ENCODE measurements at places on chromosomes 16 and 17.

- peak; percentile 72 for DNase-seq
Observed at GRCh38 chr16:13909872-13910303, 10.1 kb upstream of the ERCC4 start.

DNA sequence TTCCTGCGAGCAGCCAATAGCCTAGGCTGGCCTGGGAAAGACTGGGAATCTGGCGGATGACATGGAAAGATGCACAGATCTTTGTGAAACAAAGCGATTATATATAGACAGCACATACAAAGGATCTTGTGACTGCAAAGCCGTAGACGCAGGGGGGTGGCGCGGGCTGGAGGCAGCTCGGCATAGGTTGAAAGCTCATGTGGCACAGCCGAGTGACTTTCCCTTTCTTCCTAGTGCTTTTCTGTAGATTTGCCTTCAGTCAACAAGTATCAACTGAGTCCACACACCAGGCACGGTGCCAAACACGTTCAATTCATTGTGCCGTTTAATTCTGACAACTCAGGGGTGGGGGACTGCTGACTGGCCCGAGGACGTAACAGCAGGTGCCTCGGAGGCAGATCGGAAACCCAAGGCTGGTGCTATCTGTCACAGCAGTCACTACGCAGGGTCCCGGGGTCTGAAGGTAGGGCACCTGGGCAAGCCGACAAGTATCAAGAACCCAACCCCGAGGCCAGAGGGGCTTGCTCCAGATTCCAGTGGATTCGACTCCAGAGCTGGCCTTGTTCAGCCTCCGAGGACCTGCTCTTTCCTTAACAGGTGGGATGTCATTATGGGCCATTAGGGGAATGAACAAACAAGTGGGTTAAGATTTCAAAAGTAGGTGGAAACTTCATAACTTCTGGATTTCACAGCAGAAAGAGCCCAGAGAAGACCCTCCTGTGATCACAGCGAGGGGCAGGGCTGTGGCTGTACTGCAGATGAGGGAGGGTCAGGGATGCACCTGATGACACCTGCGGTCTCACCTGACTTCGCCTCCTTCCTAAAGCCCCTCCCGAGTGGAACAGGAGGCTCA, 5.9 kb downstream of the PAM16 start:
- peak; percentile 75 for DNase-seq

DNA sequence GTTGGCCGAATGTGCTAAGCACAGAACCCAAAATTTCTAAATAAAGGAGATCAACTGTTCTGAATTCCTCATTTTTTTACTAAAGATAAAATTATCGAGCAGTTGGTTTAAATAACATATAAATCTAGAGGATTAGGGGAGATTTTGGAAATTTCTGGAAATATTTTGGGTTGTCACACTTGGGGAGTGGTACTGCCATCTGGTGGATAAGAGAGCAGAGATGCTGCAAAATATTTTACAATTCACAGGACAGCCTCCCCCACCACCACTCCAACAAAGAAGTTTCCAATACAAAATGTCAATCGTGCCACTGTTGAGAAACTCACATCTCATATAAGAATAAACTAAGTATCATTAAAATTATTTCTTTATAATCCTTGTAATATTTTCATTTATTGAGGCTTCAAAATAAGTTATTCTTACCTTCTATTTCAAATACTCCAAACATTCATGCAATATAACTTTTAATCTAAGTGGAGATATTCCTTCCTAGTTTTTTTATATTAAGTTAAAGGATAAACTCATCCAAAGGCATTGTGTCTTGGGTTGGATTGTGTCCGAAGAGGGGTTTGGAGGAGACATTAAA, 17.0 kb upstream of the ABCA8 start:
- DNase-seq: no peak

- no peak for DNase-seq
Observed at GRCh38 chr16:48450367-48450766, 65.2 kb upstream of the SIAH1 start.

DNA sequence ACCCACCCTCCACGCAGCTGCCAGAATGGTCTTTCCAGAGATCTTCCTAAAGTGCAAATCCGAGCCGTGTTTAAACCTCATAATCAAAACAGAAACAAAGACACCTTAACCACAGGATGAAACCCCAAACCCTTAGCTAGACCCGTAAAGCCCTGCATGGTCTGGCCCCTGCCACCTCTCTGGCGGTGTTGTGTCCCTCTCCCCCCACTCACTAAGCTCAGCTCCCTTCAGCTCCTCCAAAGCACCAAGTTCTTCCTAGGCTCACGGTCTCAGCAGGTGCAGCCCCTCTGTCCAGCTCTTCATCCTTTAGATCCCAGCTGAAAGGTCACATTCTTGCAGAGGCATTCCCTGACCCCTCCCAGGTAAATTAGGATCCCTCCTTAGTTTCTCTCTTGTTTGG, 4.4 kb upstream of the NXPH3 start:
- no peak for DNase-seq

DNA sequence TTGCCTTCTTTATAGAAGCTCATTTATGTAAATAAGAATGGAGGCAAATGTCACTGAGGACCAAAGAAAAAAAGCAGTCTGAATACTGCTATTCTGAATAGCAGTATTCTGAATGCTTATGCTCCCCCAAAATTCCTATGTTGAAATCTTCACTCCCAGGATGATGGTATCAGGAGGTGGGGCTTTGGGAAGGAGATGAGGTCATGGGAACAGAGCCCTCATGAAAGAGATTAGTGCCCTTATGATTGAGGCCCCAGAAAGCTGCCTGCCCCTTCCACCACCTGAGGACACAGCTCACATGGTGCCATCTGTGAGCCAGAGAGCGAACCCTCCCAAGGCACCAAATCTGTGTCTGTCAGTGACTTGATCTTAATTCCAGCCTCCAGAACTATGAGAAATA, 28.8 kb downstream of the HEATR6 start:
- no peak for DNase-seq

DNA sequence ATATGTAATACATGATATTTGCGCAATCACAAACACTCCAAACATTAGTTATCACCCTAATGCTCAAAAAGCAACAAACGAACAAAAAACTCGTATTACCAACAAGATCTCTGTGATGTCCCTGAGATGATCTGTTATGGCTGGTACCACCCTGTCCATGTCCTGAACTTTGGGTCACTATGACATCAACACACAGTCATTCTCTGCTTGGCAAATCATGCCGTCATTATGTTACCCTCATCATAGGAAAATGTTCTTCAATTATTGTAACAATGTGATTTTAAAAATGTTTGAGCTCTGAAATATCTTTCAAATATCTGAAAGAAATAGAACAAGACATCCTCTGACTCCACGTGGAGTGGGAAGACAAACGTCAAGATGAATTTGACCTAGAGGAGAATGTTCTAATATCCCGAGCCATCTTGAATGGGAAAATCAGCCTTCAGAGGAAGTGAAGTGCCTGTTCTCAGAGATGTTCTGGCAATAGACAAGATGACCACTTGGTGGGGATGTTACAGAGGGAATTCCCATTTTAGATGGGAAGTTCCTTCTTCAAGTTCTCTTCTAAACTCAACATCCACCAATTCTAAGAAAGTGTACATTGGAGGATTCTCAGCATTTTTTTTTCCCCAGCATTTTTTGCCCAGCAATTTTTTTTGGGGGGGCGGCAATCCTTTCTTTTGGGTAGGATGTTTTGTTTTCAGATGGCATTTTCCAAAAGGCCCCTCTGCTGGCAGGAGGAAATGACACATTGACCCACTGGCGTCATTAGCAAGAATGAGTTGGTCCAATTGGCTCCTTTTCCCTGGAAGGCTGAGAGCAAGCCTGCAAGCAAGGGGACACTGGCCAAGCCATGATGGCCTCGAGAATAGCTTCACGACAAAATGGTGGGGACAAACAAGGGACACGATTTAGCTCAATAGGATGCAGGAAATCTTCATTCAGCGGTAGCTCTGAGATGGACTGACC, 3.7 kb upstream of the HSD17B2 start:
- DNase-seq: no peak

DNA sequence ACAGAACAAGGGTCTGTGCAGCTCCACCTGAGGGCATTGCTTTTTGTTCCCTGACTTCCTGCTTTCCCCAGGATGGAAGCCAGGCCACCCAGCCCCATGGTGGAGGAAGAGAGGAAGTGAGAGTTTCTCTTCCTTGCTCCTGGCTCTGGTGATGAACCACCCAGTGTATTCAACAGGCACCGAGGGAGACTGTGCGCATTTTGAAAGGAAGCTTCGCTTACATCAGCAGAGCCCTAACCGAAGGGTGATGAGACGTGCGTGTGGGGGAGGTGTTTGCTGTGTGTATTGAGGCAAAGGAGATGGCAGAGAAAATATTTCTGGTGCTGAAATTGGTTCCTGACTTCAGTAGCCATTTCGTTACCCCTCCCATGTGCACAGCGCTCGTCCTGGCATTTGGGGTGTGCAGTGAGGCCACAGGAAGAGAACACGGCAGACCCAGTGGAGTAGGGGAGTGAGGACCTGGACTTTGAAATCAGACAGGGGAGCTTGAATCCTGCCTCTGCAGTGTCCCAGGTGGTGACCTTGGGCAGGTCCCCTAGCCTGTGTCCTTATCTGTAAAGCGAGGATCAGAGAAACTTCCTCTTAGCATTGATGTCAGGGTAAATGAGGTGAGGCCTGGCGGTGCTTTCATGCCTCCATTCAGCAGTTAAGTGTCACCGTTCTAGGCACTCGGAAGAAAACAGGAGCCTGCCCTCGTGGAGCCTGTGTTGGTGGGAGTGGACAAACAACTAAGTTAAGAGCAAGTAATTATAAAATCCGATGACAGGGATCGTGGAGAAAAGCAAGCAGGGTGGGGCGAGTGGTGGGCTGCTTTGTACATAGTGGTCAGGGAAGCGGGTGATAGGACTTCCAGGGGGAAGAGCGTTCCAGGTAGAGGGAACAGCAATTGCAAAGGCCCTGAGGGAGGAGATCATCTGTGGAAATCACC, 7.4 kb downstream of the CMIP start:
- DNase-seq: no peak

GRCh38 chr16:80580109-80580832, 39.5 kb downstream of the DYNLRB2 start:
- no peak for DNase-seq

GRCh38 chr16:78413651-78414050, 314.2 kb downstream of the WWOX start:
- no peak for DNase-seq

DNA sequence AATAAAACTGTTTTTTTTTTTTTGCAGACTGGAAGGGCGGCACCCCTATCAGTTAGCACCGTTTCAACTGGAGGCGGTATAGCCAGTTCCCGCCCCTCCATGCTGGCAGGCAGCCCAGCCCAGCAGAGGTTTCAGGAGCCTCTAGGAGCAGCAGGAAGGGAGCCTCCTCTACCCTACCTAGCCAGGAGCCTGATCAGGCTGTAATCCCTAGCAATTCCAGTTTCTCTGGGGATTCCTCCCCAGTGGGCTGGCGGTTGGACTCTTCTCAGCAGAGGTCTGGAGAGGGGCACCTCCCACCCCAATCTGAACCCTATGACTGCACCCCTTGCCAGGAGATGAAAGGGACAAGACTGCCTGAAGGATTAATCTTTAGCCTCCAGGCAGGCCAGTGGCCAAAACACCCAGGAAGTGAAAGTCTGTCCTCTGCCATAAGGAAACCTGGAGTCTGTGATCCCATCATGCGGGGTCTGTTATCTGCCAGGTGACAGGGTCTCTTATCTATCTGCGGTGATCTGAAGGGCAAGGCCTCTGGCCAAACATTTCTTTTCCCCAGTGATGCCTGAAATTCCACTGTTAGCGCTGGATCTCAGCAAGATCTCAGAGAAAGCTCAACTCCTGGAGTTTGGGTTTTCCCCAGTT, 4.9 kb upstream of the CDH1 start:
- DNase-seq: peak; percentile 78

DNA sequence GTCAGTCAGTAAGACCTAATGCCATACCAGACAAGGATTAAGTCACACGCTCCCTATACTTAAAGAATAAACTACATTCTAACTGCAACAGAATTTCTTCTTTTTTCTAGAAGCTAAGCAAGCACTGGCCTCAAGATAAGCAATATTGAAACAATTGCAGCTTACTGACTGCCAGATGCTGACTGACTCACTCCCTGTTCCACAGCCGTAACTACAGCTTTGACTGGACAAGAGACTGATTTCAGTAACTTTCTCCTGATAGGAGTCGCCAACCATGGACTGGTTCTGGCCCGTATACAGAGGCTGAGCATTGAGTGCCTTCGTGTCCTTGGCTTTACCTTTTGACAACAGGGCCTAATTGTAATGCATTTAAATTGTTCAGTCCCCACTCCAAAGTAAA, 67.9 kb downstream of the TRIM37 start:
- DNase-seq: no peak

GRCh38 chr16:88654363-88655052, 3.7 kb upstream of the CYBA start:
- DNase-seq: no peak

DNA sequence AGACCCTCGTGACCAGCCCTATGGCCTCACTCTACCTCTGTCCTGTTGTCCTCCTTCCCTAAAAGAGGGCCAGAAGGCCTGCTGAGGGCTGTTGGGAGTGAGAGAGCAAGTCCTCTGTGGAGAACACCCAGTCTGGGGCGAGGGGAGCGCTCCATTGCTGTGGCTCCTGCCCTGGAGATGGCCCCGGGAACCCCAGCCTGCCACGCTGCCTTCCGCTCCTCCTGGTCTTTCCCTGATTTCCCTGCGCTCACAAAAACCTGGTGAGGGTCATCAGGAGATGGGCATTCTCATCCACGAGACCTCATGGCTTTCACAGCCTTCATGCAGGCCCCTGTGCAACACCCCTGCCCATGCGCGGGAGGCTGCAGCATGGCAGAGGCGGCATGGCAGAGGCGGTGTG, 21.2 kb downstream of the DRC3 start:
- DNase-seq: no peak

DNA sequence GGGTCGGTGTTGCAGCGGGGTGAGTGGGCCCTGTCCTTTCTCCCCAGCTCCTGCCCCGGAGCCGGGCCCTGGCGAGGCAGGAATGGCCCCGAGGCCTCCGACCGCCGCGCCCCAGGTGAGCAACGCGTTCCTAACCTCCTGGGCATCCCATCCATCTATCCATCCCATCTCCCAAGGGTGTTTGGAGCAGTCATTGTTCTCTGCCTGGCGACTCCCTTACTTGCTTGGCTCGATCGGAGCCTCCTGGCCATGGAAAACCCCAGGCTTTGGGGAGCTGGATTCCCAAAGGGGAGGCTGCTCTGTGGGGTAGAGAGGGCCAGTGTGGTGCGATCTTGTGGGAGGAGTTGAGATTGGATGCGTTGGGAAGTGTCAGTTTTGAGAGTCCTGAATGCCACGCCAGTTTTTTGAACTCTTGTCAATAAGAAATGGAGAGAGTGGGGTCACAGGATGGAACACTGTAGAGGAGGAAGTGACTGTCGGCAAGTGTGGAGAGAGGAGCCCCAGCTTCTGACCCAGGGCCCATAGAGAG, 684 bp downstream of the ZFP90 start:
- DNase-seq: peak; percentile 5

- DNase-seq: peak; percentile 65
Observed at GRCh38 chr16:4373356-4373908, 1.8 kb downstream of the VASN start.

DNA sequence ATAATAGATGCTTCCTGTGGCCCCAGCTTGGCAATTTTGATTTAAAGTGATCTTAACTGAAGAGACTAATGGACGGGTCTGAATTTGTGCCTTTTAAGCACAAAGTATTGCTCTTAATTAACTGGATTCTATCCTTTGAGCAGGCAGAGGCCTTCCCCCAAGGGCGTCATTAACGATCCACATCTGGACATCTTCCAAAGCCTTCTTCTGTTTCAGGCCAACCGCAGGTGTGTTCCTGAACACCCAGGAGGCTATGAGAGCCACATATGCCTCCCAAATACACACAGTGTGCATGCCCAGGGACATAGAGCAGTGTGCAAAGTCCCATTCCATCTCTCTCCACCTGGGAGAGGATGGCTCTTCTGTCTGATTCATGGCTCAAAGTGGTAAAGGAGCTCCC, 42.3 kb downstream of the MAPT start:
- no peak for DNase-seq

GRCh38 chr17:41529491-41529915, 1.4 kb upstream of the KRT19 start:
- no peak for DNase-seq

Data from thyroid gland (tissue), 4 donors.